Aortic smooth muscle cell (primary cell): ENCODE measurements at places on chromosomes 7 and 10. TPM values are rescaled to one million over a fixed set of nuclear protein-coding genes. Genes with fewer than 3 reads are reported as not detected.

The CPA5 gene
- total RNA-seq: not detected in 2 replicates

The EBLN1 gene
- total RNA-seq: not detected in 2 replicates

The HOXA9 gene
- total RNA-seq: not detected in 2 replicates

The SLF2 gene
- 34.9 and 37.2 TPM in 2 replicates for total RNA-seq

The CYP2E1 gene
- total RNA-seq: 0.40 and 0.56 TPM in 2 replicates
